Left cardiac atrium (tissue), 4 donors: ENCODE measurements at places on chromosomes 7 and 10.

- no peak for DNase-seq
These were observed 2.0 kb upstream of the SEMA4G start for GRCh38 chr10:100967332-100967731.

GRCh38 chr10:91800756-91801155 lies 2.5 kb downstream of the TNKS2 start:
- DNase-seq: no peak

DNA sequence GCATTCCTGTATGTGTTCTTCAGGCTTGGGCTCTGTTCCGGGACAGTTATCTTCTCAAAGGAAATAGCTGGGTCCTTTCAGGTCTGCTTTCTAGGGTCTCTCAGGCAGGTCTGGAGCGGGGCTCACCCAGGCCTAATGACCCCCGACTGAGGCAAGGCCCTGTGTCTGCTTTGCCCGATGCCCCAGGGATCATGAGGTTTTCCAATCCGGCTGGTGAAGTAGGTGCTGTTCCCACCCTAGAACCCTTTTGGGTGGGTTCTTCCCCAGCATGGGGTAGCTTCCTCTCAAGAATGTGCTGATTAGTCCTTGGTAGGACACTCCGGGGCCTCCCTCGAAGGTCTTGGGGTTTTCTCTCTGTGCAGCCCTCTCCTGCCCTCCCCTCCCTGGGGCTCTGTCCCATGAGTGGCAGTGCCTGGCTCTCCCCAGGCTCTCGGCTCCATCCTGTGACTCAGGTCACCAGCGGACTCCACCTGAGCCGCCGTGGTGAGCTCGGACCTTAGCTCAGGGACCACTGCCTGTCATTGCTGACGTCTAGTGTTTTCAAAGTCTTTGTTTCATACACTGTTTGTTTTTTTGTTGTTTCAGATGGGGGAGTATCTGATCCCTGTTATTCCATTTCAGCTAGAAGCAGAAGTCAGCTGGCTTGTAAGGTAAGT lies 71.0 kb upstream of the NKX6-2 start:
- no peak for DNase-seq

DNA sequence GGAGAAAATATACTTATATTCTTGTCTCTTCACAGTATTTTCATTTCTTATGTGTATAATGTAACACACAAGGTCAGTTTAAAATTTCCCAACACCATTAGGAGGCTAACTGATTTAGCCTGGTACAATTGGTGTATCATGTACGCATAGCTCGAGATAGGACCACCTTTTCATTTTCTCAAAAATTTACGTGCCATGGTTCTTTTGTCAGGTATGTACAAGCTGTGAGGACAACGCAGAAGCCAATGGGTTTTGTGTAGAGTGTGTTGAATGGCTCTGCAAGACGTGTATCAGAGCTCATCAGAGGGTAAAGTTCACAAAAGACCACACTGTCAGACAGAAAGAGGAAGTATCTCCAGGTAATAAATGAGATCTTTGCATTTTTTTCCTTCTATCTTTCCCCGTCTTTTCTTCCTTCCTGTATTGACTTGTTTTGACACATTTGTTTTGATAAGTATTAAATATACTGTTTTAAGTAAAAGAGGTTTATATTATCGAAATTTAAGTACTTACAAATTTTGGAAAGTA lies 55.0 kb downstream of the TRIM24 start:
- no peak for DNase-seq

GRCh38 chr10:131267814-131268095 lies 43.8 kb downstream of the TCERG1L start:
- no peak for DNase-seq

DNA sequence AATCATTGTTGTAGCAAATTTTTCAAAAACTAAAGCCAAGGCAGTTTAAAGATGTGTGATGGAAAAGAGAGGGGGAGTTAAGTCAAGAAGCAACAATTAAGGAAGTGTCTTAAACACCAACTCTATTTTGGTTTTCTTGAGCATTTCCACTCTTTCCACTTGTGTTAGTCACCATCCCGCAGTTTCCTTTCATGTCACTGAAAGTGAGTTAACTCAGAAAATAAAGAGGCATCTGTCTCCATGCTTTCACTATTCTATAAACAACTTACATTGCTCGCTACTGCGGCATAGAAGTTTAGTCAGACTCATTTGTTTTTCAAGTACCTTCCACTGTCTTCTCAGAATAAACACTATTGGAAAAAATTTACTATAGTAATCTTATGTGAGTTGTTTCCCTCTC lies 284.9 kb upstream of the SEMA3D start:
- DNase-seq: no peak

DNA sequence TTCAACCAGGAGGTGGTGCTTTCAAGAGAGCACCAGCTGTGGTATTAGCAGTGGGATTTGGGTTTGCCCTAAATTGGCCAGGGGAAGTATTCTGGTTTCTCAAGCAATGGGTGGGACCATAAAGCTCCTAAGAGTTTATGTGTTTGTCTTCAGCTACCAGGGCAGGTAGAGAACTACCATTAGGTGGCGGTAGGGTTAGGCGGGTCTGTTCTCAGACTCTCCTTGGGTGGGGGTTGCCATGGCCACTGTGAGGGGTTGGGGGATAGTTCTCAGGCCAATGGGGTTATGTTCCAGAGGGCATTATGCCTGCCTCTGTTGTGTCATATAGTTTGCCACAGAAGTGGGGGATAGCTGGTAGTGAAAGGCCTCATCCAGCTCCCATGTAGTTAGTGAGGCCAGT lies 47.7 kb upstream of the BICC1 start:
- DNase-seq: no peak

- DNase-seq: no peak
These were observed 88.0 kb downstream of the CFTR start for GRCh38 chr7:117567781-117568180.

DNA sequence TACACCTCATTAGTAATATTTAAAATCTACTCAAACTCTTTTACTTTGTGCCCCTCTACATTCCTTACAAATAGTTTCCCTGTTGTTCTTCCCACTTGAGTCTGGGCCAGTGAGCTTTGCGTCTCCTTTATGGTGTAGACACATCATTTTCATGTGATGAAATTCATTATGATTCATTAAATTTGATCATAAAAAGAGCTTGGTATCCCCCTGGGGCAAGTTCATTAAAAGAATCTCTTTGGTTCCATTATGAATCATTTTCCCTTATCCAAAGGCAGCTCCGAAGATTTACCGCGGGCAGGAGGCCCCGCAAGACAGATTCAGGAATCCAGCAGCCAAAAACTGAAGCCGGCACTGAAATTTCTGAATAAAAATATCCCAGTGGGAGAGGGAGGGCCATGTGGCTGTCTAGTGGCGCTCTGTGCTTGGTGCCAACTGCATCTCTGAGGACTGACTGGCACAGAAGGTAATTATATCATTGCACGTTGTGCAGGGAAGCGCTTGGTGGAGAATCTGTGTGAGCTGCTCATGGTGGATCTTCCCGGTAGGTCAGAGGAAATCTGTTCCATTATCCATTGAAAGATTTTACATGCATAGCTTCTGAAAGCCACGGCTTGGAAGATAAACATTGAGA lies 151.4 kb upstream of the PITRM1 start:
- no peak for DNase-seq

DNA sequence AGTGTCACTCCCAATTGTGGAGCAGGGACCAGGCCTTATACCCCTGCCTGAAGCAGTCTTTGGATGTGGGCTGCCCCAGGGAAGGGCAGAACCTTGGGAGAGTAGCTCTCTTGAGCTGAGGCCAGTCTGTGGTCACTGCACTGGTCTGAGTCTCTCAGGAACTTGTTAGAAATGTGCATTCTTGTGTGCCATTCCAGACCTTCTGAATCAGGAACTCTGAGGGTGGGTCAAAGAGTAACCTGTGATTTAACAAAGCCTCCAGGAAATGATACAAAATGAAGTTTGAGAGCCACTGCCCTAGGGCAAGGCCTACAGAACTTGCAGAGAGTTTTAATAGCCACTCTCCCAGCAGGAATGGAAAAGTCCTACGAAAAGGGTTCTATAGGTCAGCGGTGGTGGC lies 68.1 kb downstream of the LYZL1 start:
- no peak for DNase-seq

DNA sequence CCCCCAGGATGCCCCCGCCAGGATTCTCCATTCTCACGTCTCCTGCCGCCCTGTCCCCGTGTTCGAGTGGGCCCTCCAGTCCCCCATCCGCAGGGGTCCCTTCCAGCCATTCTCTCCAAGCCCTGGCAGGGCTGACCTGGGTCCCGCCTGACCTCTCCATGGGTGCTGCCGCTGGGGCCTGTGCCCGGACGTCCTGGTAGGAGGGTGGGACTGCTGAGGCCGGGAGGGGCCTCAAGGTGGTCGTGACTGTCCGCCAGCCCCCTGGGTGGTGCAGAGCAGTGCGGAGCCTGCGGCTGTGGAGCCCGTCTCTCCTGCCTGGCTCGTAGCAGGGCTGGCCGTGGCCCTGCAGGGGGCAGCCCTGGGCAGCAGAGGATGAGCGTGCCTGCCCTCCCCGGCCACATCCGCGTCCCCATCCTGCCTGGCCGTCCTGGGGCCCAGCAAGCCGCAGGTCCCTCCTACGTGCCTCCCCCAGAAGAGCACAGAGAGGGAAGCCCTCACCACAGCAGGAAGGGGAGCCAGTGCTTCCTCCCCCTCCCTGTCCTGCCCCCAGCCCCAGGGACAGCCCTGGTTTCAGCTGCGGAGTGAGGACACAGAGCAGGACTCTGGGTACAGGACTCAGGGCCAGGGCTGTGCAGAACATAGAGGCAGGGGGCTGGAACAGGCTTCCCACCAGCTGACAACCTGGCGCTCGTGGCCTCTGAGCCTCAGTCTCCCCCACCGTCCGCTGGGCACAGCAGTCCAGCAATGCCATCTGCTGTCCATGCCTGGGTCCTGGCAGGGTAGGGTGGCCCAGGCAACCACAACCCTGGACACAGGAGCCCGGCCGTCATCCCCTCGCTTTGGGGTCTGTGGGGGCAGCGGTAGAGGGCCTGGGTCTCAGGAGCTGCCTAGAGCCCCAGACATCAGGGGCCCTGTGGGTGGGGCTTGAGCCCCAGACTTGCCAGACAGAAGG lies 1.5 kb upstream of the GRIFIN start:
- DNase-seq: peak; percentile 76

DNA sequence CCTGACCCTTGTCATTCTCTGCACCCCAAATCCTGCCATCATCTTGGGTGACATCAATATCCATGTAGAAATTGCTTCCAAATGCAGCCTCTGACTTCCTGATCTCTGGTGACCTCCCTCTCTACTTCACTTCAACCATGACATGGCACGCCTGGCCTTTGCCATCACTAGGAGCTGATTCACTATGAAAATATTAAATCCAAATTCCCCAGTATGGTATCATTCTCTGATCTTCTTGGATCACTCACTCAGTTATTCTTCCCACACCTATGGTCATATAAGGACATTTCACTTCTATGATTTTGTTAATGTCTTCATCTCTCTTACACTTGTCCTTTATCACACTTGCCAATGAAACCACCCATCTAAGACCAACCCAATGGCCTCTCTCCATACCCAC lies 73.7 kb upstream of the ODAD2 start:
- no peak for DNase-seq

DNA sequence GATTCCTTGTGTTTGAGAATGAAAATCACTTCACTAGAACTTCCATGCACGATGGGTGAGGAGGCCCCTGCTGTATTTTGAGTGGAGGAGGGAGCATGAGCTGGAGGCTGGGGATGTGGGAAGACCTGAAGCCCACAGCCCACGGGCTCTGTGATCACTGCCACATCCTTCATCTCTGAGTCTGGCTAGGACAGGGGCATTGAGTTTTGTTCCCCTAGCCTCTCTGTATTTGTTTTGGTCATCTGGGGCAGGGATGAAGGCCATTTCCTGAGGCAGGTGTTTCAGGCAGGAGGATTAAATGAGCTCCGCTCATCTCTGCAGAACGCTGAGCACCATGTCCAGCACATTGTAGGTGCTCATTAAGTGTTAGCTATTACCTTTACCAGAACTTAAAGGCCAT lies 293.6 kb downstream of the GLRX3 start:
- DNase-seq: no peak

GRCh38 chr7:107206706-107207105 lies 37.9 kb downstream of the HBP1 start:
- no peak for DNase-seq

DNA sequence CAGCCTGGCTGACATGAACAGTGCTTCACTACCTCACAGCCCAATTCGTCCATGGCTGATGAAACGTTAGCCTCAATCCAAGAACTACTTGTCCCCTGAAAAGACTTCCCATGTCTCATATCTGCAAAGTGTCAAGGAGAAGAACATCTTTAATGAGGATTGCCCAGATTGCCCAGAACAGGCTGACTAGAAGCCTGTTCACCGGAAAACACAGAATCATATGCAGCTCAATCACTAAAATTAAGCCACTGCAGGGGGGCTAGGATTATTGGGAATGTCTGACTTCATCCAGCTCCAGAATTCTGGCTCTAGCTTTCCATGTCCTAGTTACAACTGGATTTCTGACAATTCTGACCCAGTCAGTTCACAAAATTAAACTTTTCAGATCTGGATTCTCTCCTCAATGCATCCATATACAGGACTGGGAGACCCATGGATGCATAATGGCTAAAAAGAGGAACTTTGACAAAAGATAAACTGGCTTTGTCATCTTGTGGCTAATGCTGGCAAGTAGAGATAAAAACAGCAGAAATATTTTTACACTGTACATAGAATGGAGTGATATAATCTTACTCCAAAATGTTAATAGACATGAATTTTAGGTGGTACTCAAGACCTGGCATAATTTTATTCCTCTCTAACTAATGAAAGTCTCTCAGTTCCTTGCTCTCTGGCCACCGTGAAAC lies 467.0 kb upstream of the POT1 start:
- DNase-seq: no peak

- no peak for DNase-seq
These were observed 31.1 kb upstream of the USP6NL start for GRCh38 chr10:11642566-11642965.

- DNase-seq: no peak
These were observed 59.7 kb downstream of the OR13A1 start for GRCh38 chr10:45255706-45256105.
